ENCODE measurements at places on chromosomes 7 and 10.

GRCh38 chr7:149209518-149210269 is 14.3 kb downstream of the ZNF282 start:
- no peak for DNase-seq

DNA sequence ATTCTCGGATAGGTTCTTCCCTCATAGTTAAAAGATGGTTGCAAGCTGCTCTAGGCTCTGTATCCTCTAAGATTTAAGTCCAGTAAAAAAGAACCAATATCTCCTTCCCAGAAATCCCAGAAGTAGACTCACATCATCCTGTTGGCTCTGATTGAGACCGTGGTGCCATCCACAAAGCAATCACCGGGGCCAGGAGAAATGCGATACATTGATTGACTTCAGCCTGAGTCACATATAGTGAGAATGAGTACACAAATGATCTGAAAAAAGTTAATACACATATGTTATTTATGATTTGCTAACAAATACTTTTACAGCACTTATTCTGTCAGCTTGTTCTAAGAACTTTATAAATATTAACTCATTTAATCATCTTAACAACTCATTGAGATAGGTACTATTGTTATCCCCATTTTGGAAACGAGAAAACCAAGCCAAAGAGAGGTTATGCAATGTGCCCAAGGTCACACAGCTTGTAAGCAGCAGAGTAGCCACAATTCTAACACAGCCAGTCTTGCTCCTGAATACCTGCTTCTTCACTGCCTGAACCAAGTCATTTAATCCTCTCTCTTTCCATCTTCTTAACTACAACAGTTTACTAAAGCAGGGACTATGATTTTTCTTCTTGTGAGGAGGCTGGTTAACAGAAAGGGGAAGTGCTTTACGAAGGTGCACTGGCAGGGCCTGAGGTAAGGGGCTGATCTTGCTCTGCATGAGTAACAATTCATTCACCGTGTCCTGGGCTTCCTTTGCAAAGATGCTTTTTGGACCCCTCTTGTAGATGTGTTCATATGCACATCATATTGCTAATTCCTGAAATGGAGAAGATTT is 177.0 kb downstream of the REEP3 start:
- no peak for DNase-seq

- DNase-seq = no peak
Measured at GRCh38 chr10:83617692-83618545, 521.4 kb upstream of the GHITM start.

- DNase-seq = no peak
Measured at GRCh38 chr7:133857376-133858119, 269.6 kb upstream of the LRGUK start.

- no peak for DNase-seq
Measured at GRCh38 chr7:130957137-130957513, 223.1 kb upstream of the KLF14 start.

GRCh38 chr10:10293041-10293440 is 724.6 kb upstream of the CELF2 start:
- no peak for DNase-seq

- no peak for DNase-seq
Measured at GRCh38 chr7:105454921-105455320, 66.2 kb upstream of the SRPK2 start.

DNA sequence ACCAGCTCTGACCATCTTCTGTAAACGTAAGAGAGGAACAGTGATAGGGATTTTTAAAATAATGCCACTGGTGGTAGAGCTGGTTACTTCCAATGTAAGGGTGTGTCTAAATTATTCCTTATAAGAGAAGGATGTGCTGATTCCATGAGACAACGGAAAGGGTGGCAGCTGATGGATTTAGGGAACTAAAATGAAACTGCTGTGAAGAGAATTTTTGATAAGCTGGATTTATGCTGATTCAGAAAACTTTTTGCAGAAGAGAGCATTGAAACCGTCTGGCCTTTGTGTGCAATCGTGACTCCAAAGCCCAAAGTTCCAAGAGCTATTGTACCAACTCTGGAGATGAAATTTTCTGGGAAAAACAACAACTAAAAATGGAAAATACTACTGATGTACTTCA is 301.0 kb downstream of the PRPF18 start:
- no peak for DNase-seq

DNA sequence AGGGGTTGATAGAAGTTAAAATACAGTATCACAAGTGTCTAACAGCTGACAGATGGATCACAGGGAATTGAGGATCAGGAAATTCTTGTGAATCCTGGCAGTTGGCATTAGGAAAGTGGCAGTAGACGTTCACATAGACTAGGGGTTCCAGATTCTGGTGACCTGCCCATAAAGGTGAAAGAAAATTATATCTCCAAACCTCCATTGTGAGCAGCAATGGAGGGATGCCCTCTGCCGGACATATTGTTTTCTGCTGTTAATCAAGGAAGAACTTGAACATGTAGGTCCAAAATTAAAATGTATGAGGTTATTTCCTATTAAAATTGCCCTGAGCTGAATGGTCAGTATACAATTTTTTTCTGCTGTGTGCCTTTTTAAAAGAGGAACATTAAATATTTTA is 5.1 kb downstream of the NME8 start:
- DNase-seq = no peak

- no peak for DNase-seq
Measured at GRCh38 chr10:1399431-1400100, 337.8 kb downstream of the ADARB2 start.

GRCh38 chr10:124010024-124010423 is 83.4 kb downstream of the CHST15 start:
- DNase-seq = no peak

Measured in uterus (tissue), 4 donors.